Keratinocyte (primary cell): ENCODE measurements at places on chromosomes 13 and 19.

DNA sequence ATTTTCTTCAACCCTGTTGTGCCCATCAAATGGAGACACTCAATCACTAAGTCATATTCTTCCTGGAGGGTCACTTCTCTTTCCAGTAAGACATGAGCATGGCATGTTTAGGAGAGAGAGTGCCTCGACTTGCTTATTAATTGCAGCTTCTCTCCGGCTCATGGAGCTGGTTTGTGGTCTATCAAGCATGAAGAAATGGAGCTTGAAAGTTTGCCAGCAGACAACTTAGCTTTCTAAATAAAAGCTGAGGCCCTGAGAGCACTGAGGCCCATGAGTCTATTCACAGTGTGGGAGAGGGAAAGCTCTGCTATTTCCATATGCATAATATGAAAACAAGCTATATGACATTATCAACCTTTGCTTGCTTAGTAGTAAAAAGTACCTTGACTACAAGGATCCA lies 378.5 kb downstream of the FGF9 start:
- DNase-seq: no peak
- H3K4me1 ChIP-seq: no peaks in the 10 kb centered on the region
- H3K27me3 ChIP-seq: no peaks in the 10 kb centered on the region
- H3K27ac ChIP-seq: no peak overlapping the region
- no peaks in the 10 kb centered on the region for H3K36me3 ChIP-seq
- H3K4me3 ChIP-seq: no peak overlapping the region

- peaks cover 30% of the 10 kb centered on the region for H3K36me3 ChIP-seq
- no peak overlapping the region for H3K27ac ChIP-seq
- no peaks in the 10 kb centered on the region for H3K27me3 ChIP-seq
- no peak overlapping the region for H3K4me3 ChIP-seq
- H3K4me1 ChIP-seq: no peaks in the 10 kb centered on the region
- no peak for DNase-seq
Measured at GRCh38 chr19:3457528-3458228, 22.6 kb downstream of the SMIM24 start.

- H3K4me3 ChIP-seq: no peak overlapping the region
- no peak overlapping the region for H3K27ac ChIP-seq
- H3K4me1 ChIP-seq: peaks cover 33% of the 10 kb centered on the region
- H3K27me3 ChIP-seq: peaks cover 50% of the 10 kb centered on the region
- no peak for DNase-seq
Measured at GRCh38 chr19:17948514-17948900, 15.7 kb downstream of the CCDC124 start.

- DNase-seq: no peak
- no peaks in the 10 kb centered on the region for H3K4me1 ChIP-seq
- peaks cover 2% of the 10 kb centered on the region for H3K27me3 ChIP-seq
- H3K36me3 ChIP-seq: no peaks in the 10 kb centered on the region
- H3K27ac ChIP-seq: no peak overlapping the region
Measured at GRCh38 chr13:99911069-99911964, 60.2 kb downstream of the ZIC5 start.

GRCh38 chr13:93225610-93226009 lies 997 bp upstream of the GPC6 start:
- H3K27me3 ChIP-seq: no peaks in the 10 kb centered on the region
- H3K27ac ChIP-seq: no peak overlapping the region
- DNase-seq: no peak
- H3K36me3 ChIP-seq: no peaks in the 10 kb centered on the region
- H3K4me3 ChIP-seq: no peak overlapping the region

- H3K4me1 ChIP-seq: peaks cover 11% of the 10 kb centered on the region
- no peaks in the 10 kb centered on the region for H3K27me3 ChIP-seq
- H3K4me3 ChIP-seq: no peak overlapping the region
- H3K27ac ChIP-seq: no peak overlapping the region
Measured at GRCh38 chr19:10761443-10762250, 43.8 kb downstream of the DNM2 start.

DNA sequence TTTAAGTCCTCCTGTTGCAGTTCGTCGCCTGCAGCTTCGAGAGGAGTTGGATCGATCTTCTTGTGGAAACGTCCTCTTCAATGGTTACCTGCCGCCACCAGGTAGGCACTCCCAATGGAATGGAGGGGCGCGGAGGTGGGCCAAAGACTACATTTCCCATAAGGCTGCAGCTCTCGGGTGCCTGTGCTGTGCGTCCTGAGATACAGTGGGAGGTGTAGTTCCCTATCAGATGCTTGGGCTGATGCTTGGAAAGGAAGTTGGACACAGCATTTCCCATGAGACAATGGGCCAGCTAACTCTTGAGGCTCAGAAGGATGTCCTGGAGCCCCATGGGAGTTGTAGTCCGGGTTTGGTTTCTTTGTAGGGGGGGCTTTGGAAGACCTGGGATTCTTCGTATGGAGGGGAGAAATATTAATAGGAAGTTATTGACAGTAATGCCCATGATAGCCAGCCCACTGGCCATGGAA lies 1.8 kb downstream of the SHKBP1 start:
- H3K27me3 ChIP-seq: no peaks in the 10 kb centered on the region
- no peak overlapping the region for H3K27ac ChIP-seq
- DNase-seq: no peak
- peaks cover 4% of the 10 kb centered on the region for H3K36me3 ChIP-seq

DNA sequence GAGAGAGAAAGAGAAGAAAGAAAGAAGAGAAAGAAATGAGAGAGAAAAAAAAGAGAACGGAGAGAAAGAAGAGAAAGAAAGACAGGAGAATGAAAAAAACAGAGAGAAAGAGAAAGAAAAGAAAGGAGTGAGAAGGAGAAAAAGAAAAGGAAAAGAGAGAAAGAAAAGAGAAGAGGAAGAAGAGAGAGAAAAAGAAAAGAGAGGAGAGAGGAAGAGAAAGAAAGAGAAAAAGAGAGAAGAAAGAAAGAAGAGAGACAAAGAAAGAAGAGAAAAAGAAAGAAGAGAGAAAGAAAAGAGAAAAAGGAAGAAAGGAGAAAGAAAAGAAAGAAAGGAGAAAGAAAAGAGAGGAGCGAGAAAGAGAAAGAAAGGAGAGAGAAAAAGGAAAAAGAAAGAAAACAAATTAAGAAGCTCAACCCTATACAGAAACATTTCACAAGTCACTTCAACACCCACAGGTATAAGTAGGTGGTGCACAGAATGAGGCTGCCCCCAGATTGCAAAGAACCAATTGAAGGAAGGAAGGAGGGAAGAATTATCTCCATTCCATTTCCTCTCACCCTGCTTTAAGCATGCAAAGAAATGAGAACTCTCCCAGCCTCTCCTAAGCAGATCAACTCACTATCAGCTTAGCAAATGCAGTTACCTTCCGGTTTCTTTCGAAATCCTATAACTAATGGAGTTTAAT lies 98.8 kb upstream of the CACNA1A start:
- DNase-seq: no peak
- peaks cover 4% of the 10 kb centered on the region for H3K27me3 ChIP-seq
- H3K4me3 ChIP-seq: no peak overlapping the region
- H3K4me1 ChIP-seq: no peaks in the 10 kb centered on the region

GRCh38 chr13:78569029-78569428 lies 34.3 kb downstream of the POU4F1 start:
- H3K4me1 ChIP-seq: no peaks in the 10 kb centered on the region
- H3K27me3 ChIP-seq: no peaks in the 10 kb centered on the region
- no peak overlapping the region for H3K4me3 ChIP-seq

- H3K27ac ChIP-seq: no peak overlapping the region
- no peak overlapping the region for H3K4me3 ChIP-seq
- DNase-seq: no peak
- H3K4me1 ChIP-seq: no peaks in the 10 kb centered on the region
- H3K36me3 ChIP-seq: peaks cover 9% of the 10 kb centered on the region
- H3K27me3 ChIP-seq: no peaks in the 10 kb centered on the region
Measured at GRCh38 chr19:4957981-4958380, 10.9 kb upstream of the KDM4B start.

- H3K4me3 ChIP-seq: no peak overlapping the region
- DNase-seq: no peak
- H3K27me3 ChIP-seq: no peaks in the 10 kb centered on the region
Measured at GRCh38 chr13:100115693-100116254, 26.9 kb downstream of the PCCA start.

DNA sequence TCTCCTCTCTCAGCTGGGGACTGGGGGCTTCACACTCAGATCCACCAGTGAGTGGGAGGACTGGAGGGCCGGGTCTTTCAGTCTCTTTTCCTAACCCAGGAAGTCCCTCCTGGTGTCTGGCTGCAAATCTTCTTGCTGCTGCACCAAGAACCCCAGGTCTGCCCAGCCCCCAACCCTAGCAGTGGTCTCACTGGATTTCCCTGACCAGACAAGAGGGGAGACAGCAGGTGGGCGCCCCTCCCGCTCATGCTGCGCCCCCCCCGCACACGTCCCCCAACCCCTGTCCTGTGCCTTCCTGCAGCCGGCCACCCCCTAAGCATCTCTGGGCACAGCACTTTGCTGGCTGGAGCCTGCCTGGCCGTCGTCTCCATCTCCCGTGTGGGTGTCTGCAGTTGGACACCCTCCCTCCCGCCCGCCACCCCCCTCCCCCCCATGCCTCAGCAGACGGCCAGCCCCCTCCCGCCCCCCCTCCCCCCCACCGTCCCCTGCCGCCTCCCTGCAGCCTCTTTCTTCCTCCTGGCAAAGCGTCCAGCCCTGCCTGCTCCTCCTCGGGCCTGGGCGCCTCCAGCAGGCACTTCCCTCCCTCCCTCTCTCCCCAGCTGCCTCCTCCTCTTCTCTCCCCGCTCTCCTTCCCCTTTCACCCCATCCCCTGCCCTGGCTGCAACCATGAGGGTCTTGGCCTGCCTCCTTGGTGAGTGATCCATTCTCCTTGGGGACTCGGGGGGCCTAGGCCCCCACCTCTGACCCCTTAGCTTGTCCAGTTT lies at the start of gene SSC5D:
SSC5D (plus strand) TSS at position 513 of the 764 bp plus-strand sequence; CDS start at position 667, 154 bp downstream.
- H3K27ac ChIP-seq: peak within 1 kb of the TSS; percentile 77
- H3K36me3 ChIP-seq: no peaks in the 10 kb centered on the region

DNA sequence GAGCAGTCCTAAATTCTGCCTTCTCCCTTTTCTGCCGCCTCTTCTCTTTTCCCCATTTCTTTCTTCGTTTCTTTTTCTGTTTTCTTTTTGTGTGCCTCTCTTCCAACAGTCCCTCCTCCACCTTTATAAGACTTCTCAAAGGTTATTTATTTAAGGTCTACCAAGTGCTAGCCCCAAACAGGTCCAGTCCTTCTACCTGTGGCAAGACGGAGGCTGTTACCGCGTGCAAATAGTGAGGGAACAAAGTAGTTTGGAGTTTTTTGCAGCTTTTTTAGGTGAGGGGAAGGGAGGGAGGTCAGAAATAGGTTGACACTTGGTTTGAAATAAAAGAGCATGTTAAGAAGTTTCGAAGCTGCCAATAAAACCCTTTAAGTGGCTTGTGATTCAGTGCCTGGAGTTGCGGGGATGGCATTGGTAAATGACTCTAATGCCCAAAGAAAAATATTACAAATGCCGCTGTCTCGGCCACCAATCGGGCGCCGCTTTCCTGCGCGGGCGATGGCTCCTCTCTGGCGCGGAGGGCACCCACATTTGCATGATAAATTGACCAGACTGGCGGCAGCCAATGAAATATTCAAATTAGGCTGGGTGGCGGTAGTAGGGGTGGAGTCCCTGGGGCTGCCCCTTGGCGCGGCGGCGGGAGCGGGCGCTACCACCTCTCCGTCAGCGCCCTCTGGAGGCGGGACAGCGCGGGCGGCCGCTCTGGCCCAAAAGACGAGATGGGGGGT lies 7.5 kb upstream of the TSHZ3 start:
- peaks cover 22% of the 10 kb centered on the region for H3K4me1 ChIP-seq
- DNase-seq: no peak
- no peak overlapping the region for H3K27ac ChIP-seq
- H3K36me3 ChIP-seq: no peaks in the 10 kb centered on the region
- H3K27me3 ChIP-seq: peaks cover 49% of the 10 kb centered on the region

GRCh38 chr19:41426952-41427646 lies at the start of gene B3GNT8:
B3GNT8 (minus strand) TSS chr19:41427374; CDS start chr19:41426778, 596 bp downstream.
- DNase-seq: peak; percentile 48
- no peaks in the 10 kb centered on the region for H3K27me3 ChIP-seq
- peak within 1 kb of the TSS; percentile 69 for H3K27ac ChIP-seq
- H3K4me3 ChIP-seq: peak within 1 kb of the TSS; percentile 55
- H3K36me3 ChIP-seq: peaks cover 13% of the 10 kb centered on the region

- no peak for DNase-seq
- H3K36me3 ChIP-seq: peaks cover 45% of the 10 kb centered on the region
- peaks cover 79% of the 10 kb centered on the region for H3K4me1 ChIP-seq
- no peak overlapping the region for H3K27ac ChIP-seq
- H3K4me3 ChIP-seq: no peak overlapping the region
- H3K27me3 ChIP-seq: no peaks in the 10 kb centered on the region
Measured at GRCh38 chr13:45333977-45334922, 6.7 kb downstream of the TPT1 start.

DNA sequence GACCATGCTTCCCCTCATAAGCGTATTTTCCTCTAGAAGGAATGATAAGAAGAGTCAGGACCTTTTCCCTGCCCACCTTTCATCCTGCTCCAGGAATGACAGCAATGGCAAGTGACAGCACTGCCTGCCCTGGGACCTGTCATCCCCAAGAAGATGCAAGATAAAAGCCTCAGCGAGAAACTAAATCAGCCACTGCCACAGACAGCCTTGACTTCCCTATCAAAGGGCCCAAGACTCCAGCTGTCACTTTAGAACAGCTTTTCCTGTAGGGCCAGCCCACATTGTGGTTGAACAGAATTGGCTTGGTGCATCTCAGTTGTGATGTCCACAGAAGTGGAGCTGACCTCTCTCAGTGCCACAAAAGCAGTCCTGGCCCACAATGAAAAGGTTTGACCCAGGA lies 1.1 kb downstream of the RAB8A start:
- H3K27ac ChIP-seq: peak overlapping the region; percentile 93
- DNase-seq: no peak
- peak overlapping the region; percentile 77 for H3K4me3 ChIP-seq
- no peaks in the 10 kb centered on the region for H3K27me3 ChIP-seq

- H3K4me3 ChIP-seq: no peak overlapping the region
- peaks cover 18% of the 10 kb centered on the region for H3K4me1 ChIP-seq
- H3K27me3 ChIP-seq: no peaks in the 10 kb centered on the region
- H3K27ac ChIP-seq: peak overlapping the region; percentile 54
- DNase-seq: no peak
Measured at GRCh38 chr13:95784900-95785290, 108.0 kb downstream of the DNAJC3 start.

DNA sequence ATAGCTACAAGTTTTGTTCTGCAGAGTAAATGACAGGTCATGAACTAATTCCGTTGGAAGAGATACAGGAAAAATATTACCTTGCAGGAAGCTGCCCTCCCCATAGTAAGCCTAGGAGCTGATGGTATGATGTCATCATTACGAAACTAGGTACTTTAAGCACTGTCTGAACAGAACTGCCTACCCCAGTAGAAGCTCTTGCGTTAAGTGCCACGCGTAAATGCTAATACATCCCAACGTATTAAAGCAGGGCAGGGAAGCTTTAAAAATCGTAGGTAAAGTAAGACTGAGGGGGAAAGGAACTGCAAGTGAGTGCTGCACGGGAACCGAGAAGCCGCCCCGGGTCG lies 572 bp downstream of the UGGT2 start:
- H3K27me3 ChIP-seq: no peaks in the 10 kb centered on the region
- H3K27ac ChIP-seq: peak overlapping the region; percentile 81
- peak overlapping the region; percentile 81 for H3K4me3 ChIP-seq
- no peaks in the 10 kb centered on the region for H3K36me3 ChIP-seq

- no peak for DNase-seq
- no peak overlapping the region for H3K4me3 ChIP-seq
- H3K4me1 ChIP-seq: peaks cover 19% of the 10 kb centered on the region
- no peaks in the 10 kb centered on the region for H3K36me3 ChIP-seq
Measured at GRCh38 chr13:29619995-29620394, 24.5 kb upstream of the SLC7A1 start.

GRCh38 chr13:41200126-41200525 lies 5.8 kb upstream of the KBTBD7 start:
- no peak overlapping the region for H3K27ac ChIP-seq
- no peak for DNase-seq
- H3K27me3 ChIP-seq: no peaks in the 10 kb centered on the region
- no peaks in the 10 kb centered on the region for H3K36me3 ChIP-seq
